Effector memory CD4-positive, alpha-beta T cell (primary cell): ENCODE measurements at places on chromosomes 13 and 19.

DNA sequence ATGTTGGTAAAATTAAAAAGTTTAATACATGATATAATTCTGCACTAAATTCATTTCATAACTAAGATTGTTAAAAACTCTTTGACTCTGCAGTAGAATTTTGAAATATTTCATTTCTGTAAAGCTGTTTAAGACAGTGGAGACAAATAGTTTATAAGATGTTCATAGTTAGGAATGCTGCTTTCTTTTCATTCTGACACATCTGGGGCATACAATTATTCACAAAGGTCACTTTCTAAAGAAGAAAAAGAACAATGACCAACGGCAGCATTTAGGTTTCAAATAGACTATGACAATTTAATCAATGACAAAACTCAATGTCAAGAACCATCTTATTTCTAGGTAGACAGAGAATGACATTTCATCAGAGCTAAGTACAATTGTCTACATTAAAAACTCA lies 1422.1 kb downstream of the PCDH9 start:
- H3K27ac ChIP-seq: no peak overlapping the region
- H3K27me3 ChIP-seq: no peaks in the 10 kb centered on the region
- H3K36me3 ChIP-seq: no peaks in the 10 kb centered on the region
- DNase-seq: no peak
- no peak overlapping the region for H3K4me3 ChIP-seq

GRCh38 chr13:95734124-95734523 lies 57.2 kb downstream of the DNAJC3 start:
- no peaks in the 10 kb centered on the region for H3K27me3 ChIP-seq
- H3K27ac ChIP-seq: no peak overlapping the region
- no peak overlapping the region for H3K4me3 ChIP-seq

DNA sequence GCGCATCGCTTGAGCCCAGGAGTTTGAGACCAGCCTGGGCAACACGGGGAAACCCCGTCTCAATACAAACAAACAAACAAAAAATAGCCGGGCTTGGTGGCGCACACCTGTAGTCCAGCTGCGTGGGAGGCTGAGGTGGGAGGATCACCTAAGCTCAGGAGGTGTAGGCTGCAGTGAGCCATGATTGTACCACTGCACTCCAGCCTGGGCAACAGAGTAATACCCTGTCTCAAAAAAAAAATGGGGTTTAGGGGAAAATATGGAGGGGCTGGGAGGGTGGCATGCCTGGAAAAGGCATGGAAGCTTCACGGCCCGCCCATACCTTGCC lies 1.9 kb upstream of the ISYNA1 start:
- H3K27me3 ChIP-seq: no peaks in the 10 kb centered on the region
- H3K27ac ChIP-seq: no peak overlapping the region
- H3K4me1 ChIP-seq: peaks cover 24% of the 10 kb centered on the region
- no peak overlapping the region for H3K4me3 ChIP-seq
- peaks cover 16% of the 10 kb centered on the region for H3K36me3 ChIP-seq

- no peak overlapping the region for H3K27ac ChIP-seq
- no peak for DNase-seq
- H3K27me3 ChIP-seq: no peaks in the 10 kb centered on the region
- peaks cover 11% of the 10 kb centered on the region for H3K4me1 ChIP-seq
- peaks cover 30% of the 10 kb centered on the region for H3K36me3 ChIP-seq
These were observed 10.3 kb upstream of the IL4I1 start for GRCh38 chr19:49906879-49907564.

DNA sequence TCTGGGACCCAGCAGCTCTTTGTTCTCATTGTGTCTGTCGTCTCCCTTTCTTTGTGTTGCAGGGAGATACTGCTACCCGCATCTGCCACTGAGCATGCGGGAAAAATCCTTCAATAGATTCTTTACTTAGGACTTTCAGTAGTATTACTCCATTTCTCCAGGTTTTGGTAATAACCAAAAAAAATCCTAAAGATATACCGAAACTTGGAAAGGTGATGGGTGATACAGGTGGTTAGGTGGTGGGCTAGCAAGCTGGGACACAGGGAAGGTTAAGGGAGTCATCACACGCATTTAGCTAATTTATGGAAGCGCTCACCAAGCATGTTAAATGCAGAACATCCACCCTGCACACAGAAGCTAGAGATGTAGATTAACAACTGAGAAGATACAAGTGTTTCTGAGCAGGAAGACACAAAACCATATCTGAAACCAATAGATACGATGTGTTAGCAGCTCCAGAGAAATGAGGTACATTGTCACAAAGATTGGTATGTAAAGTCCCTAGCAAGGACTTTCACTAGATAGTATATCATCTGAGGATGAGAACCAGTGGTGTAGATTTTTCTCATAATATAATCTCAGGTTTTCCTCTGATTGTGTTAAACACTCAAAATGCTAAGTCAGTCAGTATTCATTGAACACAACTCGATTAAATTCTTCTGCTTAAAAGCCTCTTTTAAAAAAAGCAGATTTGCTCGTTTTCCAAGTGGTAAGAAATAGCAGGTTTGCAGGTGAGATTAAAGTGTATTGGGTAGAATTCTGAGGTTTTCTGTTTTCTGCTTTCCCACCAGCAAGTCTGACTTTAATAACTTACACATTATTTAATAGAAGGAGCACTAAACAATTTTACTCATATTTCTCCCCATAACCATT lies 1.2 kb upstream of the SLAIN1 start:
- peak overlapping the region; percentile 84 for H3K27ac ChIP-seq
- H3K36me3 ChIP-seq: no peaks in the 10 kb centered on the region
- H3K27me3 ChIP-seq: no peaks in the 10 kb centered on the region
- H3K4me3 ChIP-seq: peak overlapping the region; percentile 75
- peak; percentile 4 for DNase-seq

DNA sequence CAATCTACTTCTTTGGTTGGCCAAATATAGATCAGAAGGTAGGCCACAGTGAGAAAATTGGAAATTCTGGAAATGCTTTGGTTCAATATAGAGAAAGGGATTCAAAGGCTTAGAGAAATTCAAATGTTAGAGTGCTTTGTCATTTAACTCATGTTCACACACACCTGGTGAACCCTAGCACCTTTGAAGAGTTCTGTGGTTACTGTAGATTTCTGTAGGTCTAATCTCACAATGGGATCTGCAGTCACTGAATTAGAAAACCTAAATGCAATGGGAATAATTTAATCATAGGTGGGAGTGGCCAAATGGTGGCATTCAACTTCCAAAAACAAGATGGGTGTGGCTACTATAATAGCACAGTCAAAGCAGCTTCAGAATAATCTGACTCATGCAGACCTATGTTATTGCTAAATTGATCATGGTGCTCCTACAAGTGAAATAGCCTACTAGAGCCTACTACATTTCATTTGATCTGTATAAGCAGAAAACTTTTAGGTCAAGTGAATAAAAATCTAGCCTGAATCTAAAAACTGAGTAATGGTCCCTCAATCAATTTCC lies 1152.9 kb downstream of the PCDH9 start:
- no peaks in the 10 kb centered on the region for H3K4me1 ChIP-seq
- no peak overlapping the region for H3K27ac ChIP-seq
- H3K4me3 ChIP-seq: no peak overlapping the region
- H3K27me3 ChIP-seq: no peaks in the 10 kb centered on the region
- no peak for DNase-seq

GRCh38 chr13:51912091-51912490 lies 50.3 kb downstream of the CCDC70 start:
- no peak overlapping the region for H3K4me3 ChIP-seq
- no peak for DNase-seq
- no peak overlapping the region for H3K27ac ChIP-seq
- H3K27me3 ChIP-seq: no peaks in the 10 kb centered on the region

DNA sequence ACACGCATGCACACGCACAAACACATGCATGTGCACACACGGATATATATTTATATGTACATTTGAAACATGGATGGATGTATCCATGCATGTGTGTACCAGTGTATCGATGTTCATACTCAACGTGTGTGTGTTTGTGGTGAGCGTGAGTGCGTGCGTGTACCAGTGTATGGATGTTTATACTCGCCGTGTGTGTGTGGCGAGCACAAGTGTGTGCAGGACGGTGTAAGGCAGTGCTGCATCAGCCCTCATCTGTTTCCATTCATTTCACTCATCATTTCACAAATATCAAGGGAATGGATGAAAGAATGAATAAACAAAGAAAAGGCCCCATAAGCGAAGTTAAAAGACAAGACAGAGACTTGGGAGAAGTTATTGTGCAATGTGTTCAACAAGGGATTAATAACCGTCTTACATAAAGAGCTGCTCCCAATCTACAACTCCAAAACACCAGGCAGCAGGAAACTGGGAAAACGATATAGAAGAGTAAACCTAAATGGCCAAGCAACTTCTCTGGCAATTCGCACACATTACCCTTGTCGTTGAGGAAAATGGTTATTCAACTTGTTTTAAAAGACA lies 21.7 kb upstream of the MIER2 start:
- H3K36me3 ChIP-seq: no peaks in the 10 kb centered on the region
- H3K27me3 ChIP-seq: no peaks in the 10 kb centered on the region
- H3K4me3 ChIP-seq: no peak overlapping the region

- H3K36me3 ChIP-seq: no peaks in the 10 kb centered on the region
- H3K27ac ChIP-seq: no peak overlapping the region
- H3K27me3 ChIP-seq: no peaks in the 10 kb centered on the region
- H3K4me3 ChIP-seq: no peak overlapping the region
- DNase-seq: no peak
These were observed 1.3 kb downstream of the ZNF175 start for GRCh38 chr19:51572410-51572809.

- no peak for DNase-seq
- H3K4me3 ChIP-seq: no peak overlapping the region
- H3K27ac ChIP-seq: no peak overlapping the region
- no peaks in the 10 kb centered on the region for H3K27me3 ChIP-seq
- peaks cover 4% of the 10 kb centered on the region for H3K4me1 ChIP-seq
These were observed 27.7 kb upstream of the POU2F2 start for GRCh38 chr19:42159942-42160341.

DNA sequence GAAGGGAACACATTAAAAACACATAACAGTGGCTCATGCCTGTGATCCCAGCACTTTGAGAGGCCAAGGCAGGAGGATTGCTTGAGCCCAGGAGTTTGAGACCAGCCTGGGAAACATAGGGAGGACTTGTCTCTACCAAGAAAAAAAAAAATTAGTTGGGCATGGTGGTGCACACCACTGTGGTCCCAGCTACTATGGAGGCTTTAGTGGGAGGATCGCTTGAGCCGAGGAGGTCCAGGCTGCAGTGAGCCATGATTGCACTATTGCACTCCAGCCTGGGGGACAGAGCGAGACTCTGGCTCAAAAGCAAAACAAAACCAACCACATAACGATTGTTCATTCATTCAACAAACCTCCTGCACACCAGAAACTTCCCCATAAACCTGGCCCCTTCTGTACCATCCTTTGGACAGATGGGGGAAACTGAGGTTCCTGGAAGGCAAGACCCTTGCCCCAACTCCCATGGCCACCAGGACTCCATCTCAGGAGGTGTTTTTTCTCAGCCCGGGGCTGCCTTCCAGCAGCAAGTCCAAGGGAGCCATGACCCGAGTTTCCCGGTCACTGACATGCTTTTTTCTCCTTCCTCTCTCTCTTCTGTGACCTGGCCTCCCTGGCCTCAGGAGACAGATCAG lies 4.3 kb downstream of the FOSB start:
- no peaks in the 10 kb centered on the region for H3K27me3 ChIP-seq
- no peak for DNase-seq
- peaks cover 12% of the 10 kb centered on the region for H3K4me1 ChIP-seq
- H3K4me3 ChIP-seq: no peak overlapping the region
- no peak overlapping the region for H3K27ac ChIP-seq

GRCh38 chr13:103965506-103966243 lies 899.5 kb upstream of the SLC10A2 start:
- H3K4me1 ChIP-seq: no peaks in the 10 kb centered on the region
- no peaks in the 10 kb centered on the region for H3K36me3 ChIP-seq
- no peak overlapping the region for H3K4me3 ChIP-seq
- H3K27ac ChIP-seq: no peak overlapping the region

DNA sequence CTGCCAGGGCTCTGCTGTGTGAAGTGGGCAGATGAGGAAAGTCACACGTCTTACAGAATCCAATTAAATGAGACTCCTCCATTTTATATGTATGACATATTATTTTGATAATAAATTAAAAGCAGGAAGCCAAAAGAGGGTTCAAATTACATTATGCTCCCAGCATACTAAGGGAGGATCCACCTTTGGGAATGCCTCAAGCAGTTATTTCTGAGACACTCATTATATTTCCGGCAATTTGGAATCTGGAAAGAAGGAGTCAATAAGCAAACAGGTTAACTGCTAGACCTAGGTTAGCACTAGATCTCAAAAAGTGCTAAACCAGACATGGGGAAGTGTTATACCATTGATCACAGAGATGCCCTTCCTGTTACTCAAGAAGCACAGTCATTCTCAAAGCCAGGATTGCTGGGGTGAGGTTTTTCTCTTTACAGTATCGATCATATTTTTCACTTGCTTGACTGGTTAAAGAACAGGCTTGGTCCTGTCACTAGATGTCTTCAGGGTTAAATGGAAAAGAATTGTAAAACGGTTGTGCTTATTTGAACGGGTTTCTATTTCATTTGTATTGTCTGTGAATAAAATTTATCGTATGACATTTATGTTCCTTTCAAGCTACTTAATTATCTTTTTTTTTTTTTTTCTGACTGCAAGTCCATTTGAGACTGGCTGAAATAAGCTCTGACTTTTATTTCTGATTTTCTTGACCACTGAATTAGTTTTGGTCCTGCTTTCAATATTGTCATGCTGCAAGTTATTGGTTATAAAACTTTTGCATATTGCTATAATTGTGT lies 523.2 kb downstream of the KLF12 start:
- H3K27ac ChIP-seq: no peak overlapping the region
- H3K4me1 ChIP-seq: no peaks in the 10 kb centered on the region
- no peak for DNase-seq
- H3K4me3 ChIP-seq: no peak overlapping the region
